GM23338 (cell line): ENCODE measurements at places on chromosomes 7 and 10. TPM values are rescaled to one million over a fixed set of nuclear protein-coding genes. Genes with fewer than 3 reads are reported as not detected.

The EBLN1 gene
- not detected in 2 replicates for total RNA-seq

DNA sequence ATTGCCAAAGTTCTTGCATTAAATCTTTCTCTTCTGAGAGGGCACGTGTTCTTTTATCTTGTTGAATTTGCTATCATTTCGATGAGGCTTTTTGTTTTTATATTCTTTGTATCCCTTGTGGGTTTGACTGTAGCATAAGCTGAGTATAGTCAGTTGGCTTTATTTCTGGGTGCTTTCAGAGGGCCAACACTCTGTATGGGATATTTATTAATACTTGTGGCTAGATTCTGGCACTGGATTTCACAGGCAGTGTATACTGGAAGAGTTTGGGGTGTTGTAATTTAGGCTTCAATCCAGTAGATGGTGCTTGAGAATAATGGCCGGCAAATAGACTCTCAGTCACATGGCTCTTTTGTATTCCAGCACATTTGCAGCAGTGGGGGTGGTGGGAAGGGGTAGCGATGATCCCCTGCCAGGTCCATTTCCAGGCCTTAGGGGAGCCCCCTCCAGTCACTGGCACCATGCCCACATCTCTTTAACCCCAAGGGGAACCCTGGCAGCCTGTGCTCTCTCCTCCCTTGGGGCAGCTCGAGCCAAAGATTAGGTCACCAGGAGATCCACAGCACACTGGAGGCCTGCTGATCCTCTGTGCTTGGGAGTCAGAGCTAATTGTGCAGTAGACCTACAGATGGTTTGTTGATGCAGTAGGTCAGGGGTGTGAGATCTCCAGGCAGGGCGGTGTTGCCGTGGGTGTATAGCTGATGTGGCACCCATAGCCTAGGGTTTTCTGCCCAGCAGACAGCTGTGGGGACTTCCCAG lies 81.8 kb downstream of the PTPN20 start:
- peak; percentile 68 for DNase-seq

GRCh38 chr7:132603220-132603833 lies 27.1 kb upstream of the PLXNA4 start:
- DNase-seq: peak; percentile 48

DNA sequence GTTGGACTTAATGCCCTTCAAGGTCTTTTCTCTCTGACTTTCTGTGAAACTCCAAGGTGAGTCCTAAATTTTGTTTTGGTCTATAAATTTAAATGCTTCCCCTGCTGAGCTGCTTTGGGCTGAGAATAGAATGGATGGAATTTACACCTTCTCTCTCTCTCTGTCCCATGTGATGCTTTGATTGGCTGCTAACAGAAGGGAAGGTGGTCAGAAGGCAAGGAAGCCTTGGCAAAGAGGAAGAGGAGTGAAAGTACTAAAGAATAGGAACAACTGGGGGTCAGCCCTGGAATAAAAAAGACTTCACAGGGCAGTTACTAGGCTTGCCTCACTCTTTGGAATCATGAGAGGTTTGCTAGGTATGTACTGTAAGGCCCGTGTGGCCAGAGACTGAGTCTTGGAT lies 260.2 kb downstream of the AUTS2 start:
- DNase-seq: peak; percentile 37

DNA sequence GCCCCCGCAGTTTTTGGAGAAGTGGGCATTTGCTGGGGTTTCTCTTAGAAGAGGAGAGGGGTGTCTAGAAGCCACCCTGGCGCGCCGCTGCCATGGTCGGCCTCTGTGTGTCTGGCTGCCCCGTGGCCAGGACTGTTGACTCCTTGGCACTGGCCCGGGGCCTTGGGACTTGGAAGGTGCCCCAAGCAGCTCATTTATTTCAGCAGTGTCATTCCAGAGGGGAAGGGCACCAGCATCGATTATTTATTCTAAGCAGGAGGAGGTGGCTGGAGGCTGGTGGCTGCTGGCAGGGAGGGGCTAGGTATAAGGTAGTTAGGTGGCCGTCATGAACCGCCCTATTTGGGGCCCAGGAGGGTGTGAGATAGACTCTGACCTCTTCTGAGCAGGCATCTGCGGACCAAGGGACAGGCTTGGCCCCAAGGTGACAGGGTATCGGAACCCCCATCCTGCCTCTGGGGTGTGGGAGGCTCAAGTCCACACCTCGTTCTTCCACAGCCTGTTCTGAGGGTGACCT lies 1.6 kb downstream of the GTF2IRD1 start:
- DNase-seq: no peak

The CNTNAP2 gene
- total RNA-seq: 34.0 and 38.2 TPM in 2 replicates

The POP7 gene
- total RNA-seq: 87.3 and 110 TPM in 2 replicates

The SCART1 gene
- total RNA-seq: 0.19 and 0.59 TPM in 2 replicates
